Spleen (tissue), 13 donors: ENCODE measurements at places on chromosomes 16 and 17. TPM values are rescaled to one million over a fixed set of nuclear protein-coding genes. Genes with fewer than 3 reads are reported as not detected.

Gene TUBG2
- 24.9 TPM for total RNA-seq

Gene TP53TG3F
- total RNA-seq, result not detected

Gene SLC5A11
- not detected for total RNA-seq

Gene HBQ1
- total RNA-seq, result not detected

Gene TBC1D3I
- 0.63 TPM for total RNA-seq

DNA sequence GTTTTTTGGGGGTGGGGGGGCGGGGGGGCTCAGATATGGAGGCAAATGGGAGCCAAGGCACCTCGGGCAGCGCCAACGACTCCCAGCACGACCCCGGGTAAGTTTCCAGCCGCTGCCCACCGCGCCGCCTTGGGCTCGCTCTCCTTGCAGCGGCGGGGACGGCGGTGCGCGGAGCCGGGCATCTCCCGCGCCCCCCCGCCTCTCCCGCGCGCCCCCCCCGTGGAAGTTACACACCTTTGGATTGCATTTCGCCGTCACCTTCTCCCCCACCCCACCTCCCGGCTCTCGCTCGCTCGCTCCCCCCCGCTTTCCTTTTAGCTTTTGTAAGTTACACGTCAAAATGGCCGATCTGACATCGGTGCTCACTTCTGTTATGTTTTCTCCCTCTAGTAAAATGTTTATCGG is 387 bp downstream of the MSI2 start:
- DNase-seq, result no peak

DNA sequence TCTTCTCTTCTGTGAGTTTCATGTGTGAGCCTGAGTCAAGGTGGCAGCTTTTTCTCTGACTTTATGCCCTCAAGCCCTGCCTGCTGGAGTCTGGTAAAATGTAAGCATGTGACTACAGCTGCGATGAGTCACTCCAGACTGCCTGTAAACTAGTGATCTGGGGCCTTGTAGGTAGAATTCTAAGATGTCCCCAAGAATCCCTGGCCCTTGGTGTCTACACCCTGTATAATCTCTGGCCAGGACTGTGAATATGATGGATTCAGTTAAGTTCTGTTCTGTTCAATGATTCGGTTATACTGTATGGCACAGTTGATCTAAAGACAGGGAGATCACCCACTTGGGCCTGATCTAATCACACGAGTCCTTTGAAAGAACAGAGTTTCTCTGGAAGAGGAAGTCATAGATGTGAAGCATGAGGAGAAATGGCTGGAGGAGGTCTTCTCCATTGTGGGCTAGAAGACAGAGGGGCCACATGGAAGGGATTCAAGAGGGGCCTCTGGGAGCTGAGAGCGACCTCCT is 29.8 kb downstream of the PRSS54 start:
- DNase-seq, result no peak

GRCh38 chr16:74468807-74469525 is 47.7 kb upstream of the CLEC18B start:
- no peak for DNase-seq

DNA sequence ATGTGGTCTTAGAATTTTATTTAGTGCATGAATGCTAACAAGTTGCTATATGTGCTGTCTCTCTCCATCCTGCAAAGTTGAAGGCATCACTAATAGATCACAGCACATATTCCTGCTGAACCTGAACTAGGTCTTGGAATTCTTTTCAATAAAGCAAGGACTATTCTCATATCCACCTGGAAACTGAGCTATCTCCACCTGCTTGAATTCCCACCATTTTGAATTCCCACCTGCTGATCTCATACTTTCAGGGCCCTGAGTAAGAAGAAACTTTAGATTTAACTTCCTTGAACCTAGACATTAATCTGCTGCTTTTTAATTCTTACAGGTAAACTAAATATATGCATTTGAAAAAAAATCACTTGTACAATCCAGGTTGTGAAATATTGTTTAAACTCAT is 445.3 kb upstream of the CCL2 start:
- DNase-seq, result no peak

DNA sequence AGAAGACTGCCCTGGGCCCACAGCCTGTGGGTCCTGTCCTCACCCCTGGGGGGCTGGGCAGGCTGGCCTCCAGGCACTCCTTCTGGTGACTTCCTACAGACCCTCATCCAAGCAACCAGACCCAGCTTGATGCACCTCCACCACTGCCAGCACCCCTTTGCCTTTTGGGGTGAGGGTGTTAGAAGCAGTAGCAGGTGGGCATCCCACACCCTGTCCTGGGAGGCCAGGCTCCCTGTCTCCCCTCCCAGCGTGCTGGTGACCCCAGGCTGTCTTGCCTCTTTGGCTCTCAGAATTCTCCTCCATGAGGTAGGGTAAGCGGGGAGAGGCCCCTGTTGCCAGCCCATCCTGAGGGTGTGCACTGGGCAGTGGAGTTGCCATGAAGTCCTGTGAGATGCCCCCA is 33.4 kb downstream of the B9D1 start:
- DNase-seq, result no peak

DNA sequence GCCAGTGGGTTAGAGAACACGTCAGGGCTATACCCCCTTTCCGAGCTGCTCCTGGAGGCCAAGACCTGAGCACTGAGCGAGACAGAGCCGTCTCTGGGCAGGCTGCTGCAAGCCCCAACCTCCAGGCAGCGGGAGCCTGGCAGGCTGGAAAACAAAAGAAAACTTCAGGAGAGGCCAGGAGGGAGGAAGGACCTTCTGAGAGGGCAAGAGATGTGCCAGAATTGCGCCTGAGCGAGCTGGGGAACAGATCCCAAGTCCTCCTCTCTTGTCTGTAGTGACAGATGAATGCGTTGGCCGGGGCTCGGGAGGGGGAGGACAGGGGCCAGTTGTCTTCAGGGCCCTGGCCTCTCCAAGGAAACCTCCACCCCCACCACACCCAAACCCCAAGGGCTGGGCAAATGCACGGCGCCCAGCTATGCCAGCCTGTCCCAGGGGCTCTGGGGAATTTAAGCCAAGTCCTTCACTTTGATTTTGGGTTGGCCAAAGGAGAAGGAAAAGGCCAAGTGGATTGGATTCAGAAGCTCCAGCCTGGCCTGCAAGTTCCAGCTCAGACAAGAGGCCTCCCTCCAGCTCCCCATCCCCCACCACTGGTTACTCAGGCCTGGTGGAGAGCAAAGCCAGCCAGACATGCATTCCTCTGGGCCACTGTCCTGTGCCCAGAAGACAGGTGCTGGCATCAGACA is 18.1 kb downstream of the SDK2 start:
- DNase-seq, result peak; percentile 58
